ENCODE measurements at places on chromosomes 1 and 21. TPM values are rescaled to one million over a fixed set of nuclear protein-coding genes. Genes with fewer than 3 reads are reported as not detected.
A peak's percentile ranks its signal among the peaks of the same experiment; 100 is the strongest.

The KIF14 gene
- total RNA-seq = 32.2 TPM

The SMG7 gene
- 21.0 TPM for total RNA-seq

The ROR1 gene
- 14.8 TPM for total RNA-seq

The CD247 gene
- total RNA-seq = not detected

GRCh38 chr1:85289848-85290335 lies 13.5 kb upstream of the BCL10 start:
- DNase-seq = no peak
- no peak overlapping the region for H3K4me3 ChIP-seq
- no peaks in the 10 kb centered on the region for H3K27me3 ChIP-seq
- no peak overlapping the region for H3K27ac ChIP-seq
- no peaks in the 10 kb centered on the region for H3K36me3 ChIP-seq

DNA sequence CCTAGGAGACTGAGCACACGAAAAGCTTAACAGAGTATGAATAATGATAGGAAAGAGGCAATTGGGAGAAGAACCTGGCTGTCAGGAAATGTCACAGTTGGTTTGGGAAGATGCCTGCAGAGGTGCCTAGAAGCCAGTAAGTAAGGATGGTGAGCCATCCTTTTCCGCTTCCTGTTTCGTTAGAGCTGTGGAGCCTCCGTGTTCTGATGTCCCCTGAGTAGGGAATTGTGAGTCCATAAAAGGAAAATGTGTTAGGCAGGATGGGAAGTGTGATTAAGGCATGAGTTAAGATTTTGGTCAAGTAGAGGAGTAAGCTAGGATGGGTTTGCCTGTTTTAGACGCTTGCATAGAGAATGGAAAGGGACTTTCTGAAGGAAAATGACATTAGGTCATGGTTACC lies 9.0 kb downstream of the CLIC4 start:
- H3K27me3 ChIP-seq = no peaks in the 10 kb centered on the region
- H3K36me3 ChIP-seq = peaks cover 30% of the 10 kb centered on the region
- H3K27ac ChIP-seq = 0 out of 2 replicates have a peak overlapping the region, but pooled peaks have one; percentile 2
- H3K4me1 ChIP-seq = peaks cover 36% of the 10 kb centered on the region
- peak; percentile 40 for DNase-seq

GRCh38 chr1:198922638-198923430 lies 284.0 kb downstream of the PTPRC start:
- H3K36me3 ChIP-seq = peaks cover 42% of the 10 kb centered on the region
- H3K27ac ChIP-seq = no peak overlapping the region
- H3K27me3 ChIP-seq = no peaks in the 10 kb centered on the region
- no peaks in the 10 kb centered on the region for H3K4me1 ChIP-seq

DNA sequence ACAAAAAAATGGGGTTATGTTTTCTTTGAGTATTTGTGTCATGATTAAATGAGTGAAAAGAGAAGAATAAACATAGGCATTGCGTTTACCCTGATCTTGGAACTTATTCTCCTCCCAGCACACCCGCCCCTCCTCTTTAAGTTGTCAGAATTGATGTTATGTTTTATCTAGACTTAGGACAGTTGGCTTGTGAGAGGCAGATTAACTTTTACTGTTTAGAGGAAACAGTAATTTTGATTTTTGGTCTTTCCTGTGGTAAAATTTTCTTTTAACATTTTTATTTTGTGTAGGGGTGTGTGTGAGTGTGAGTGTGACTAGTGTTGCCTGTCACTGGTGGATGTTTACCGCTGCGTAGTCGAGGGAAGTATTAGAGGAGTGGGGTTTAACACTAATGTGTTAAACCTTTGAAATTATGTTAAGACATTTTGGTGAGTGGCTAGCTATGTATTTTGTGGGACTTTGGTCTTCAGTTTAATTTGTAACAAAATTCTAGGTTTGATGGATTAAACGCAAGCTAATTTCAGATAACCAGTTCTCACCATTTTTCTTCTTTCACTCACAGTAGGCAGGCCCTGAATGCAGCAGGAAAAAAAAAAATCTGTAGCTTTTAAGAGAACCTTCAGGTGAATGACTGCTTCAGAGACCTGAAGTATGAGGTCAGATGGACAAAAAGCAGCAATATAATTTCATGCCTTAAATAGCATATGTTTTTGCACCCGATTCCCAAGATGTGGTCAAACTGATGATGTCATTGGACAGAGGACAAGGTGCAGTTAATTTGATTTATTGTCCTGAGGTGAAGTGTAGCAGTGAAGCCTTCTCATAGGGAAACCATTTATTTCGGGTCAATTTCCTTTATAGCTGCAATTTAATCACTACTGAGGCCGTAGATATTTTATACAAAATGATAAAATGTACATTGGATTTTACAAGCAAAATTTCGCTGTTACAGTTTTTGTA lies 2.7 kb downstream of the POU2F1 start:
- H3K27ac ChIP-seq = no peak overlapping the region
- no peak for DNase-seq
- H3K27me3 ChIP-seq = no peaks in the 10 kb centered on the region
- H3K36me3 ChIP-seq = peaks cover 3% of the 10 kb centered on the region

- no peak overlapping the region for H3K27ac ChIP-seq
- peaks cover 34% of the 10 kb centered on the region for H3K4me1 ChIP-seq
- no peaks in the 10 kb centered on the region for H3K27me3 ChIP-seq
These were observed 61.9 kb downstream of the EVA1C start for GRCh38 chr21:32474179-32475059.

DNA sequence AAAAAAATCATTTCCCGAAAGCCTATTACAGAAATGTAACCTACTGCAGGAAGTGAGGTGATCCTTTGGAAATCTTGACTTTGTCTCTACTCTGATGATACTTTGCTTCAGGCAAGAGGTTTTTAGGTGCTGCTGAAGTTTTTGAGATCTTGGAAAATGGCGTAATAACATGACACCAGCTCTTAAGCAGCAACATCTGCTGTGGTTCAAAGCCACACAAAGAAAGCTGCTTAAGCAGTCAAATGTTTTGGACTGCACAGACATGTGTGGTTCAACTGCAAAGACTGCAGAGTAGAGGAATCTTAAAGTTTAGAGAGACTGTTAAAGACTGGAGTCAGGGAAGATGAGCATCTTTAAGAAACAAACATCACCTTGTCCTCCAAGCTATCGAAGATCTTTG lies 139.0 kb downstream of the RASAL2 start:
- H3K4me1 ChIP-seq = peaks cover 14% of the 10 kb centered on the region
- no peaks in the 10 kb centered on the region for H3K36me3 ChIP-seq
- no peak overlapping the region for H3K4me3 ChIP-seq
- H3K27me3 ChIP-seq = no peaks in the 10 kb centered on the region

GRCh38 chr1:87136607-87137341 lies 191.9 kb upstream of the LMO4 start:
- no peak for DNase-seq
- H3K4me1 ChIP-seq = peaks cover 27% of the 10 kb centered on the region
- H3K36me3 ChIP-seq = no peaks in the 10 kb centered on the region
- H3K4me3 ChIP-seq = no peak overlapping the region
- H3K27ac ChIP-seq = no peak overlapping the region

DNA sequence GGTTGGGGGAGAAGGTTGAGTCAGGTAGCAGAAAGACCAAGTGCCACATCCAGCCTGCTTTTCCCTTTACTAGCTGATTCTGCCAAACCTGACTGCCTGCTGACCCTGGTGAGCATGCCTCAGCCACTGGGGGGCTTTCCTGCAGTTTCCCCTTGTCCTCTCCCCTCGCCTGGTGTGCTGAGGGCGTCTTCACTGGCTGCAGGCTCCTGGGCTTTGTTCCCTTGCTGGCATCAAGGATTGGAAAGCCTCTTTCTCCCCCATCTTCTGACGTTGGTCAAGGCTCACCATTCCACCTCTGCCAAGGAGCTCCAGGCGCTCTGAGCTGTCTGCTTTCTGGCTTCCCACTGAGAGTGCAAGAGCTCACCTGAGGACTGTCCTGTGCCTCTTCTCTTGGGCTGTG lies 28.4 kb downstream of the MAN1C1 start:
- H3K27me3 ChIP-seq = peaks cover 22% of the 10 kb centered on the region
- H3K4me3 ChIP-seq = no peak overlapping the region
- no peak overlapping the region for H3K27ac ChIP-seq
- no peaks in the 10 kb centered on the region for H3K36me3 ChIP-seq
- no peak for DNase-seq

DNA sequence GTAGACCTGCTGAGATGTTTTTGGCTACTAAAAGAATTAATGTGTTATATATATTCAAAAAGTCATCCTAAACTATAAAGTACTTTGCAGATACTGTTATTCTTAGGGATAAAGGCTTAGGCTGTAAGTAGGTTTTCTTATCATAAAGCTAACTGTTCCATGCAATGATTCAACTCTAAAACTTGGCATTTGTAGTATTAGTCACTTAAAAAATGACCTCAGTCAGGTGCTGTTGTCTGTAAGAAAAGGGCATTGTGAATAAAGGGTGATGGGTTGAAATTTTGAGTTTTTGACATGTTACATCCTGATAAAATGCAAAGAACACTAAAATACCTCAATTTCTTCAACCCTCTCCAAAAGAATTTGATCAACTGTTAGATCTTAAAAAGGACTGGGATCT lies 32.9 kb downstream of the ADCY10 start:
- no peaks in the 10 kb centered on the region for H3K4me1 ChIP-seq
- DNase-seq = no peak
- H3K27me3 ChIP-seq = no peaks in the 10 kb centered on the region
- H3K36me3 ChIP-seq = no peaks in the 10 kb centered on the region

DNA sequence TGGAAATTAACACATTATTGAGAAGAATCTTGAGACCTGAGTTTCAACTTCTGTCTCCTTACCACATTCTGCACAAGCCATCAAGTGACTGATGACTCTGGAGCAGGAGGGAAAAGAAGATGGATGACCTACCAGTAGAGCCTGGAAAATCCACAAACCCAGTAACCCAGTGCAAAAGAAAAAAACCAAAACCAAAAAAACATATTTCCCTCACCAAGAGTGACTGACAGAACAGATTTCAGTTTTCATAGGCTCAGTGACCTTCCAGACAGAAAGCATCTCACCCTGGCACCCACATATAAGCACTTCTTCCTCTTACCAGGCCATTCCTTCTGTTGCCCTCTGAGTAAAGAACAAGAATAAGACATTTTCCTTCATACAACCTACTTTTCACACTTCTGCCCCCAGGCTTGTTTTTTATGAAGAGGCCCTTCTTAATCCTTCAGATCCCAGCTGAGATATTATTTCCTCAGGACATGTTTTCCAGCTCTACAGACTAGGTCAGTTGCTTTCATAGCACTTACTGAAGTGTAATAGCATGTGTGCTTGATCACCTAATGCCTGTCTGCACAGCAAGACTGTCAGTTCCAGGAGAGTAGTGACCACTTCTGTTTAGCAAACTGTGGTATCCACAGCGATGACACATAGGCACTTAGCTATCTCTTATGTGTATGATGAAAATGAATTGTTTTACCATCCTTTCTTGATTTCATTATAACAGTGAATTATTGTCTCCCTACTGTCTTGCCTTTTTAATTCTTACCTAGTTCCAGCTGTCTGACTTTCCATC lies 4.0 kb downstream of the TSACC start:
- no peak overlapping the region for H3K27ac ChIP-seq
- H3K27me3 ChIP-seq = peaks cover 14% of the 10 kb centered on the region
- no peak overlapping the region for H3K4me3 ChIP-seq
- H3K4me1 ChIP-seq = no peaks in the 10 kb centered on the region

GRCh38 chr1:158071138-158071537 lies 77.7 kb downstream of the KIRREL1 start:
- H3K27me3 ChIP-seq = no peaks in the 10 kb centered on the region
- H3K4me3 ChIP-seq = no peak overlapping the region
- H3K4me1 ChIP-seq = no peaks in the 10 kb centered on the region
- DNase-seq = no peak

GRCh38 chr1:62652387-62652786 lies 35.8 kb downstream of the DOCK7 start:
- H3K4me3 ChIP-seq = no peak overlapping the region
- no peaks in the 10 kb centered on the region for H3K4me1 ChIP-seq
- H3K27ac ChIP-seq = no peak overlapping the region
- no peaks in the 10 kb centered on the region for H3K36me3 ChIP-seq
- no peak for DNase-seq

DNA sequence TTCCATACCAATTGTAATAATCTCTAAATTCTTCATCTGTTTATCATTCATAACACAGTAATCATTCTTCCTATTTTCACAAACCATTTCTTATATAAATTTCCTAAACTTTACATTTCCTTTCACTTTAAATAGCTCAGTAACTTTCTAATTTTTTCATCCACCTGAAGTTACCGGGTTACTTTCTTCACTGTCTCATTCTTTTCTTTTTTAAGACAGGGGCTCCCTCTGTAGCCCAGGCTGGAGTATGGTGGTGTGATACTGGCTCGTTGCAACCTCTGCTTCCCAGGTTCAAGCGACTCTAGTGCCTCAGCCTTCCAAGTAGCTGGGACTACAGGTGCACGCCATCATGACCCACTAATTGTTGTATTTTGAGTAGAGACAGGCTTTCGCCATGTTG lies 41.3 kb downstream of the RERE start:
- no peak overlapping the region for H3K27ac ChIP-seq
- H3K36me3 ChIP-seq = no peaks in the 10 kb centered on the region
- no peak for DNase-seq

DNA sequence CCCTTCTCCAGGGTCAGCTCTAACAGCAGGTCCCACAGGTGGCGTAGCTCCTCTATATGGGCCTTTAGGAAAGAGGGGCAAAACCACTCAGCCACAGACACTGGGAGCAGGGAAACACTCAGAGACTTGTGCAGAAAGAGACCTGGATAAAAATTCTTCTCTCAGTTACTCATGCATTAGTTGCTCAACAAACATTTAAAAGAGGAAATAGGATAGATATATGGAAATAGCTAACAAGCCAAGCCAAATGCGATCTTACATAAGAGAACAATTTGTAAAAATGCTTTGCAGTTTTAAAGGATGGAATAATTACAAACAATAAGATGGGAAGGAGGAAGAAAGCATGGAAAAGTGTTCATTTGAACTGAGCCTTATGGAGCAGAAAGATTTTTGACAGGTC lies 4.9 kb downstream of the SPTA1 start:
- H3K27me3 ChIP-seq = no peaks in the 10 kb centered on the region
- H3K36me3 ChIP-seq = no peaks in the 10 kb centered on the region
- H3K27ac ChIP-seq = no peak overlapping the region
- H3K4me1 ChIP-seq = no peaks in the 10 kb centered on the region

GRCh38 chr1:245953876-245954660 lies 553.0 kb downstream of the SMYD3 start:
- DNase-seq = peak; percentile 36
- no peaks in the 10 kb centered on the region for H3K36me3 ChIP-seq
- H3K27ac ChIP-seq = peak overlapping the region; percentile 28
- H3K27me3 ChIP-seq = no peaks in the 10 kb centered on the region
- peaks cover 13% of the 10 kb centered on the region for H3K4me1 ChIP-seq

- peaks cover 47% of the 10 kb centered on the region for H3K27me3 ChIP-seq
- no peak overlapping the region for H3K4me3 ChIP-seq
- no peak for DNase-seq
- H3K27ac ChIP-seq = no peak overlapping the region
- no peaks in the 10 kb centered on the region for H3K36me3 ChIP-seq
- peaks cover 6% of the 10 kb centered on the region for H3K4me1 ChIP-seq
These were observed 155.9 kb upstream of the COA6 start for GRCh38 chr1:234217316-234217840.

All from SJSA1 (cell line).